ENCODE measurements at places on chromosomes 13 and 19. TPM values are rescaled to one million over a fixed set of nuclear protein-coding genes. Genes with fewer than 3 reads are reported as not detected.
A peak's percentile ranks its signal among the peaks of the same experiment; 100 is the strongest.

DNA sequence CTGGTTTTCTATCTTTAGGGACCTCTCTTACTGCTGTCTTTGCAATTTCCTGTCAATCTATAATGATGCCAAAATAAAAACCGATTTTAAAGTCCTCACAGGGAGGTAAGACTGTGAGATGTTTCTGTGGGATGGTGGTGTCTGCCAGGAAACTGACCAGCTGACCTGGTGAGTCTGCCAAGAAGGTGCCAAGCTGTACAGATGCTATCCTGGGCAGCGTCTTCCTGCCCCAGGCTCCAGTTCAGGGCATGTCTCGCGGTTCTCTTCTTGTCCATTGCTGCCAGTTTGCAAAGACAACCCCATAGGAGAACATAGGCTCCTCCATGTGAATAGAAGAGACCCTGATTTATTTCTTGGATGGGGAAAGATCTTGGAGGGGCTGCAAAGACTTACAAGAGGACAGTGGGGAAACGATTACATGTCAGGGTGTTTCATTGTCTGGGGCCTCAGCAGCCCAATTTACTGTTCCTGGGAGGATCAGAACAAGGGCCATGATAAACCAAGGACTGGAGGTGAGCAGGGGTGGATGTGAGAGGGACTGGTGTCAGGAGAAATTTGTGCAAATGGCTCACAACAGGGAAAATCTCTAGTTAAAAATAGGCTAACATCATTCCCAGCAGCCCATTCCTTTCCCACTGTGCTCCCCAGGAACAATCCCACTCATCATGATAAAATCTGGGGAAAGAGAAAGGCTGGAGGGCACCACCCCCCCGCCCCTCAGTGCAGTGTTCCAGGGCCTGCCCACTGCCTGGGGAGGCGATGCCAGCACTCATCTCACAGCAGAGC, 42.7 kb upstream of the VSTM2B start:
- no peak for DNase-seq

DNA sequence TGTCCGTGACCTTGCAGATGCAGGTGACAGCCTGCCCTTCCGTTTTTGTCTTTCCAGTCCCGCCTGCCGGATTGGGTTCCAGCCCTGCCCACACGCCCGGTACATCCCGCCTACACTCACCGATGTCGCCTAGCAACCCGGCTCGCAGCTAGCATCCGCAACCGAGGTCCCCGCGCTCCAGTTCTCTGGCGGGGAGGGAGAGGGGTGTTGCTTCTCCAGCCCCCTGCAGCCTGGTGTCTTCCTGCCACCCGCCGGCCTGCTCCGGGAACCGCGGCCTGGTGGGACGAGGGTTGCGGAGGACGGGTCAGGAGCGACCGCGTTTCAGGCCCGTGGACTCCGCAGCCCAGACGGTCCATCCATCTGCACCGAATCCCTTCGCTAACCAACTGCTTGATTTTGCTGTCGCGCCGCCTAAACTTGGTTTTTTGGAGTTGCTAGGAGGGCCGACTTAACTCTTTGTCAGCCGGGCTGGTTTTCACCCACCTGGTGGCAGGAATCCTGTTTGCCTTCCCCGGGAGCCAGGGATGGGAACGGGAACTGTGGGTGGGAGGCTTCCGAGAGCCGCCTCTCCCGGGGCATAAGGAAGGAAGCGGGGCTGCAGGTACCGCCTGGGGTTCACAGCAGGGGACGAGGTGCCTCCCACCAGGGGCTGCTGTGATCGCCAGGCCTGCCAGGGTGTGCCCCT, 15.4 kb upstream of the MATK start:
- peak; percentile 78 for DNase-seq

DNA sequence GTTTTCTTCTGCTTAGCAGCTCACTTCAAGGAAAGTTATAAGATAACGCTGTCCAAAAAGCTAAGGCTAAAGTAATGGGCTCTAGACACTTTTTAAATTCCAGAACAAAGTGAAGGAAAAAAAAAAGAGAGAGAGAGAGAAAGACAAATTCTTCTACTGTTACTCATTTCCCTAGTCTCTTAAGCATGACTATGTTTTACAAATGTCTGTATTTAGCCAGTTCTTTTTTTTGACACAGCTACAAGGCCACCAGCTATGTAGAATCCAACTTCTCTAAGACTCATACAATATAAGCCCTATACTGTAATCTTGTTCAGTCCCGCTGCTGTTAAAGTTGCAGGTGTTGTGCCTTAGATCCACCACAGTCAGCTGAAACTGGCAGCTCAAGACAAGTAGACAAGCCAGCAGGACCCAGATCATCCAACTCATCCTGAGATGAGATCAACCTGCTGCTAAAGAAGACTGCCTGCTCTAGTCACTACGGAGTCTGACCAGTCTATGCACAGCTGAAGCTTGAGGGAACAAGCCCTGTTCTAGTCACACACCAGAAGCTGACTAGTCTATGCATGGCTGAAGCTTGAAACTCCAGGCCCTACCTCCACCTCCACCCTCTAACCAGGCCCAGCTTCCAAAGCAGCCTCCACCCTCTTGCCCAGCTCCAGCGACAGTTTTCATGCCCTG, 10.3 kb upstream of the ZNF83 start:
- no peak for DNase-seq

- DNase-seq, result no peak
Observed at GRCh38 chr13:112455476-112456059, 79.4 kb downstream of the SPACA7 start.

FCAR gene
- total RNA-seq, result not detected

- peak; percentile 97 for DNase-seq
Observed at GRCh38 chr19:58400916-58401839, 5.7 kb downstream of the RNF225 start.

GRCh38 chr19:23832717-23833327, 74.1 kb upstream of the ZNF681 start:
- DNase-seq, result no peak

GRCh38 chr13:110421696-110422385, 114.8 kb downstream of the COL4A2 start:
- DNase-seq, result no peak

DNA sequence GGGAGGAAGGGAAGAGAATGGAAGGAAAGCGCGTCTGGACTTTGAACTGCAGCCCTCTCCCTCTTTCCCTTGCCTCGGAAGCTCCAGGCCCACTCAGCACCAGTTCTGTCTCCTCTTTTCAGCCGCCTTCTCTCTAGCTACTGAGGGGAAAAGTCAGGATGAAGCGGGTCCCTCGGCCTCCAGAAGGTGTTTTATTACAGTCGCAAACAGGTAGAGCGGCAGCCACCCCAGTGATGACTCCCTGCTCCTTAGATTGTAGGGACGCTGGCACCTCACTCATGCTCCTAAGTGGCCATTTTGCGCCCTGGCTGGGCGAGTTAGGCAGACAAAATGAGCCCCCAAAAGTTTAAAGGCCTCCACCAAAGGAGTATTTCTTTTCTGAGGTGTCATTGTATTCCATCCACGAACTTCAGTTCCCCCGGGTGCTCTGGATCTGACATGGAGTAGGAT, 954 bp upstream of the STK24 start:
- no peak for DNase-seq

DNA sequence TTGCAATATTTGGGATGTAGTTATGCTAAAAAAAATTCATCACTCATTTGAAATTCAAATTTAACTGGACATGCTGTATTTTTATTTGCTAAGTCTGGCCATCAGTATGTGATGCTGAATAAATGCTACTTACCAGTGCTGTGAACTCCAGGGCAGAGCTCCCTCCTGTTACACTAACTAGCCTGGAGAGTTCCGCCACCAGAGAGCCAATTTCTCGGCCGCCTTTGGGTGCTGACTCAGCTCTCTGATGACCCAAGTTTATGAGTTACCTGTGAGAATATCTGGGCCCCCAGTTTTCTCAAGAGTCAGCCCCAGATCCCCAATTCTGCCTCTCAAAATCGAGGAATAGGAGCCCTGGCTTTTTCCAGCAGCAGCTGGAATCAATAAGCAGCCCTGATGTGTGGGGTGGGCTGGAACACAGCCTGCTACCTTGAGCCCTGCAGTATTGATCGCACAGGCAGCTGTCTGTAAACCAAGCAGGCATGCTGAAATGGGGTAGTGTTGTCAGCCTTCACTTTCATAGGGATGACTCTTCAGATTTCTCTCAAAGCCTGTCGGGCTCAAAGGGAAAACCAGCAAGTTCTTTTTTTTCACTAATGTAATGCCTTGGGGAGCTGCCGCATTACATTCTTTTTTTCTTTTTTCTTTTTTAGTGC, 113.7 kb downstream of the DNAJC15 start:
- no peak for DNase-seq

KLC3 gene
- total RNA-seq, result not detected

- no peak for DNase-seq
Observed at GRCh38 chr19:32773126-32773525, 53.6 kb downstream of the TDRD12 start.

- no peak for DNase-seq
Observed at GRCh38 chr13:68927387-68928026, 1180.1 kb upstream of the ATXN8OS start.

DNA sequence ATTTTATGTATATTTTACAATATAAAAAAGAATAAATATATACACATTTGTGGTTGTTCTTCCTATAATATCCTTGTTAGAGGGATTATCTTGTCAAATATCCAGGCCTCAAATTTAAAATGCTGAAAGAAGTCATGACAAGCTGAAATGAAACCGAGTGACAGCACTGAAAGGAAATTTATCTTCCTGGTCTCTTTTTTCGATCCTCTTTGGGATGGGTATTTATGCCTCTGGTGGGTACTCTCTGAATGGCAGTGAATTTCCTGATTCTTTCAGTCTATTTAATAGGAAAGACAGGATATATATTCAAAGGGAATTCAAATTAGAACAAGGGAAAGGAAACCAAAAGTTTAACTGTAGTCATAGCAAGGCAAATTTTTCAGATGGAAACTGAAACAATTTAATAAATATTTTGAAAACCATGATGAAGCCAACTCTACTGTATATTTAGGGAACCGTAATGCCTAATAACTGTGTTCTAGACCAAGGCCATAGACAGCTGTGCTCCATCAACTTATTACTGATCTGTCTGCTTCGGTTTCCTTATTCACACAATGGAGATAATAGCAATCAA, 97.9 kb downstream of the DLEU7 start:
- no peak for DNase-seq

DNA sequence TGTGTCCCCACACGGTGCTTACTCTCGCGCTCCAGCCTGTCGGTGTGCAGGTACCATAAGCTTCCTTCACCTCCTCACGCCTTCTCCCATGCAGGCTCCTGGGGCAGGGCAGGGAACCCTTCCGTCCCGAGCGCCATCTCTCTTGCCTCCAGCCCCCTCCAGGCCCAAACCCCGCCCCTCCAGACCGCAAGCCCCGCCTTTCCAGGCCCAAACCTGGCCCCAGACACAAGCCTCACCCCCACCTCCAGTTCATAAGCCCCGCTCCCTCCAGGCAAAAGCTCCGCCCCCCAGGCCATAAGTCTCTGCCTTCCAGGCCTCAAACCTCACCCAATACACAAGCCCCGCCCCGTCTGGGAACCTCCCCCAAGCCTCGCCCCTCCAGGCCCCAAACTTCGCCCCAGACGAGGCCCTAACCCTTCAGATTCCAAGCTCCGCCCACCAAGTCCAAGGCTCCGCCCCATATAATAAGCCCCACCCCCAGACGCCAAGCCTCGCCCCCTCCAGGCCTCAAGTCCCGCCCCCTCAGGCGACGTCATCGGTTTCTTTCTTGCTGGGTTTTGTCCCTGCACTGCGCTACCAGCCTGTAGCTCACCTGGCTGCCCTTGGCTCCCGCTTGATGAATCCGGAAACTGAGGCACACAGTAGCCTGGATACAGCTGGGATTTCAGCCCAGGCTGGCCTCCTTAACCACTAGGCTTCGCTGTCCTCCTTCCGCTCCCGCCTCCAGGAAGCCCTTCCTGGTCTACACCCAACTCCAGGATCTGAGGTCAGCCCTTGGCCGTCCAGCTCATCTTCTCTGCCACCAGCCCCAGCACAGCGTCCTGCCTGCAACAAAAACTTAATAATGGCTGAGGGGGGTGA, 16.1 kb downstream of the MKNK2 start:
- DNase-seq, result peak; percentile 73

GRCh38 chr13:112637017-112637801, 49.3 kb upstream of the TUBGCP3 start:
- no peak for DNase-seq

DNA sequence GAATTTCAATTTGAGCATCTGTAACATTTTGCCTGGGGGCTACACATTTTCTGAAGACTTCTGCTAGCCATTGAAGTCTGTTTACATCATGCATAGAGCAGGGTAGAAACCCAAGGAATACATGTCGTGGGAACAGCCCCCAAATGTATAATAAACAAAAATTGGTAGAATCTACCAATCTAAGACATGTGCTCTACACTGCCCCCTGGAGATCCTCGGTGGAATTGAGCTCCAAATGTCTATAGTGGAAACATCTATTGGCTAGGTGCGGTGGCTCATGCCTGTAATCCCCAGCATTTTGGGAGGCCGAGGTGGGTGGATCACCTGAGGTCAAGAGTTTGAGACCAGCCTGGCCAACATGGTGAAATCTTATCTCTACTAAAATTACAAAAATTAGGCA, 57.3 kb downstream of the MBD3L2B start:
- no peak for DNase-seq

ZNF568 gene
- total RNA-seq, result 13.2 TPM

DNA sequence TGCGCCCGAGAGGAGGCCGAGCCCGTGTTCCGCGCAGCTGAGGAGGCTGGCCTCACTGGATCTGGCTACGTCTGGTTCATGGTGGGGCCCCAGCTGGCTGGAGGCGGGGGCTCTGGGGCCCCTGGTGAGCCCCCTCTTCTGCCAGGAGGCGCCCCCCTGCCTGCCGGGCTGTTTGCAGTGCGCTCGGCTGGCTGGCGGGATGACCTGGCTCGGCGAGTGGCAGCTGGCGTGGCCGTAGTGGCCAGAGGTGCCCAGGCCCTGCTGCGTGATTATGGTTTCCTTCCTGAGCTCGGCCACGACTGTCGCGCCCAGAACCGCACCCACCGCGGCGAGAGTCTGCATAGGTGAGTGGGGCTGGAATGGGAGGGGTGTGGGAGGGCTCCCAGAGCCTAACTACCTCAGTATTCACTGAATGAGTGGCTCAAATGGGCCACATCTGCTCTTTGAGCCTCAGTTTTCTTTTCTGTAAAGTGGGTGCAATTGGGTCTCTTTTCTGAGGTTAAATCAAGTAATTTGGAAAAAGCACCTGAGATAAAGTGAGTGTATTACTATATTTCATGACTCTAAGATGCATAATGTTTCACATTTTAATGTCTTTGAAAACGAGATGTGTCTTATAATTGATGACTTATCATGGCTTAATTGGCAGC, 11.7 kb downstream of the GRIN2D start:
- no peak for DNase-seq

All from activated naive CD8-positive, alpha-beta T cell treated with anti-CD3 and anti-CD28 coated beads, Interleukin-2, amount 10 ng/mL, durations not matched to agents 7 days and 5 days (primary cell).